BJ (cell line): ENCODE measurements at places on chromosomes 1 and 21. TPM values are rescaled to one million over a fixed set of nuclear protein-coding genes. Genes with fewer than 3 reads are reported as not detected.

GRCh38 chr1:231966983-231967382 lies 340.4 kb downstream of the DISC1 start:
- no peak for DNase-seq

- no peak for DNase-seq
These were observed 110.9 kb upstream of the IFFO2 start for GRCh38 chr1:19067182-19067911.

GRCh38 chr1:36326499-36326898 lies 3.1 kb upstream of the EVA1B start:
- DNase-seq = no peak

- no peak for DNase-seq
These were observed 4.3 kb upstream of the GPR153 start for GRCh38 chr1:6265151-6265550.

DNA sequence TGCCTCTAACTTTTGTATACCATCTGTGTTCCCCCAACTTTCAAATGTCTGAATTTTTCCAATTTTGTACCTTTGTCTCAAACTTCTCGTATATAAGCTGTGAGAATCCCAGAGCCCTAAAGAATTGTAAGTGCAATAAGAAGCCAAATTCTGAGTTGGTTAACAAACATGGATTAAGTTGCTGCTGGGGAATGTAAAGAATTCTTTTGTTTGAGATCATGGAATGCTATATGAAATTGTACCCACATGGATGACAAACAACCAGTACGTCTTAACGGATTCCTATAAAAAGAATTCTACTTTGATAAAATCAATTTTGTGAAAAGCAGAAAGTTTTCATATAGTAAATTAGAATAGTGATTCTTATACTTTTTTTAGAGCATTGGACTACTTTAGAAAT lies 72.4 kb upstream of the CYP2J2 start:
- no peak for DNase-seq

DNA sequence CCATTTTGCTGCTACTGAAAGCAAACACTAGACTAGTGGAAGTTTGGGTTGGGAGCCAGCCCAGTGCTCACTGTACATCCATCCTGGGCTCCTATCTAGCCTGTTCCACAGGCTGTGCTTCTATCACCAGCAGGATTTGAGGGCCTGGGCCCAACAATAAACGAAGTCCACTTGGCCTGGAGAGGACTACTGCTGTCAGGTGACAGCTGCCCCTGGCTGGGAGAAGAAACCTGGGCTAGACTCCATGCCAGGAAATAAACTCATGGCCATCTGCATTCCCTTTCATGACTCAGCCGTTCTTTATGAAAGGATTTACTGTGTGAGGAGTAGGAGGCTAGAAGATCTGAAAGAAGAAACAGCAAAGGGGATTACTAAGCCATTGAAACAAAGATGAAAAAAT lies 35.5 kb downstream of the COLGALT2 start:
- DNase-seq = peak; percentile 66

DNA sequence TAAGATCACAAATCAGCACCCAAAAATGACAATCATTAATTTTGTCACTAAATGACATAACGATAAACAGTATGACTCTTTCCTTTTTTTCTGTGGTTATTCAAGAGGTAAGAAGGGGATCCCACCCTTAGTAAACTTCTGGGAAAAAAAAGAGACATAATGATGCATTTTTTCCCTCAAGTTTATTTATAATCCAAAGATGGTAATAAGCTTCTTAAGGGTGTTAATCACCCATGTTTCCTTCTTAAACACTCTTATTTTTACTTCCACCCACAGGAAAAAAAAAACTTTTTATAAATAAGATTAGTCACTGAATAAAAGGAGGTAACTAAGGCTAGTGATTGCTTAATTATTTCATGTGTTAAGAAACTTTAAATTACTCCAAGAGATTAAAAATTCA lies 24.7 kb downstream of the RGS1 start:
- DNase-seq = no peak

GRCh38 chr1:224753491-224753890 lies 137.4 kb downstream of the CNIH3 start:
- no peak for DNase-seq

DNA sequence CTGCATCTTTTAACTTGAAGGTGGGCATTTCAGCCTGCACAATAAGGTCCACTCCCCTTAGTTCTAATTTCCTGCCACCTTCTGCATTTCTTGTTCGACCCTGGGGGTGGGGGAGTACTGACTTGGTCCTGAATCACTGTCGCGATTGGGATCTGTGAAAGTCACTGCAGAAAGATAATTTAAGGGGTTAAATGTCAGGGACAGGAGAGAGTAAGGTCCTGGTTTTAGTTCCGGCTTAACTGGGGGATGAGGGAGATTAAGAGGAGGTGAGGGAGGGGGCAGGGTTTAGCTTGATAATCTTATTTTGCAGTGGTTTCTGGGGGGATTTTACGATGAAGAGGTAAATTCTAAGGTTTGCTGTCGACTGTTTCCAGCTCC lies 128.1 kb downstream of the MRPS6 start:
- no peak for DNase-seq

DNA sequence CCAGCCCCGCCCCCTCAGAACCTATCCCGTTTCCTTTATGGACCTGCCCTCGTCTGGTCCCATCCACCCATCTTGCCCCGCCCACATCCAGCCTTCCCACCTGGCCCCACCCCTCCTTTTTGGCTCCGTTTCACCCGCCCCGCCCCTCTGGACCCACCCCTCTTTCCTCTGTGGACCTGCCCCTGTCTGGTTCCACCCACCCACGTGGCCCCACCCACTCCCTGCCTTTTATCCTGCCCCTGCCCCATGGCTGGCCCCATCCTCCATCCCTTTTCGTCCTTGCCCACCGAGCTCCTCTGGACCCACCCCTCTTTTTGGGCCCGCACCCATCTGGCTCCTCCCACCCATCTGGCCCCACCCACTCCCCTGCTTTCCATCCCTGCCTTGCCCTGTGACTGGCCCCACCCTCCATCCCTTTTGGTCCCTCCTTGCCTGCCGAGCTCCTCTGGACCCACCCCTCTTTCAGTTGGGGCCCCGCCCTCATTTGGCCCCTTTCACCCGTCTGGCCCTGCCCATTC lies 177.3 kb downstream of the CAMTA1 start:
- DNase-seq = no peak

DNA sequence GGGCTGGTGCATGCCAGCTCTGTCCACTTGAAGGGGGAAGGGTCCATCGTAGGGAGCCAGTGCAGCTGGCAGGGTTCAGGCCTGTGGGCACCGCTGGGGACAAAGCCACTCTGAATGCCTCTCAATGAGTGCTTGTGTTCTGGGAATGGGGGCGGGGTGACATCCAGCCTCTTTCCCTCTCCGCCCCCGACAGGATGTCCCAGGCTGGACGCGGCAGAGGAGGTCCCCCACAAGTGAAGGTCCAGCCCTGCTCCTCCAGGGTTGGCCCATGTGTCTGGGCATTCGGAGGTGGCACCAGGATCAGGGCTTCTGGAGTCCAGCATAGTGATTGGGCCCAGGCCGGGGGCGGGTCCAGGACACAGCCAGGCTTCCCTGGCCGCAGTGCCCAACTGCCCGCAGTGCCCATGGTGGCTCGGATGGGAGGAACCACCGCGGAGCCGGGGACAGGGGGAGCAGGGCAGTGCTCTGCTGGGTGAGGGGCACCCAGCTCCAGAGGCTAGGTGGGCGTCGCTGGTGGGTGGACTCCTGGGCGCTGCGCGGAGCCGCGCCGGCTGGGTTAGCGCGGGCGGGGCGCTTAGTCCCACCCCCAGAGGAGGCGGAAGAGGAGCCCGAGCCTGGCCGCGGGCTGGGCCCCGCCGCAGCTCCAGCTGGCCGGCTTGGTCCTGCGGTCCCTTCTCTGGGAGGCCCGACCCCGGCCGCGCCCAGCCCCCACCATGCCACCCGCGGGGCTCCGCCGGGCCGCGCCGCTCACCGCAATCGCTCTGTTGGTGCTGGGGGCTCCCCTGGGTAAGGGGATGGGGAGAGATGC lies at the start of gene SHISA4:
Gene SHISA4, plus strand, starts transcription at position 617 of the 808 bp plus-strand sequence. Its CDS starts 97 bp downstream, at position 714.
- no peak for DNase-seq

DNA sequence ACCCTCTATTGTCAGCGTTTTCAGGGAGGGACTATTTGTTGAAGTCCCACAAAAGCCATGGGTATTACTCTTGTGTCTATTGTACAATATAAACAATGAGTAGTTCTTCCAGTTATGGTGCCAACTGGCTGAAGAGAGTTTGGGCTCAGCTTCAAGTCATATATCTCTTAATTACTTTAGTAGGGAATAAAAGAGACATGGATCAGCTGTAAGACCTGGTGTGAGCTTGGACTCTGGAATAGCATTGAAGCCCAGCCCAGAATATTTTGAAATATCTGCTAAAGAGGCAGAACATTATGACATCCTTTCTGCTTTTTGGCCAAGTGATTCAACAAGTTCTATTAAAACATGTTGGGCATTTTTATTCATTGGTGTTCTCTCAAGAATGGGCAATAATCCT lies 224.9 kb downstream of the BACH1 start:
- DNase-seq = no peak

GRCh38 chr1:112244131-112244530 lies 151.9 kb upstream of the CTTNBP2NL start:
- no peak for DNase-seq

DNA sequence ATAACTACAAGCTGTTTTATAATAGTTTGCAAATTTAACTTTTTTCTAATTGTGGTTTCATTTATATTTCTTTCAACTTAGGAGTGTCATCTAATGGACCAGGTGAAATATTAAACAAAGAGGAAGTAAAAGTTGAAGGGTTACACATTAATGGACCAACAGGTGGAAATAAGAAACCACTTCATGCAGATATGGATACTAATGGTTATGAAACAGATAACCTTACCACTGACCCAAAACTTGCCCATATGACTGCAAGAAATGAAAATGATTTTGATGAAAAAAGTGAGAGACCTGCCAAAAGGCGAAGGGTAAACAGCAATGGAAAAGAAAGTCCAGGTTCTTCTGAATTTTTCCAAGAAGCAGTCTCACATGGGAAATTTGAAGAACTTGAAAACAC lies 59.7 kb downstream of the MIER1 start:
- DNase-seq = no peak

- no peak for DNase-seq
These were observed at the start of gene SLC30A10 for GRCh38 chr1:219927956-219928790. SLC30A10 (minus strand) TSS chr1:219928557; CDS start chr1:219928440, 117 bp downstream.

DNA sequence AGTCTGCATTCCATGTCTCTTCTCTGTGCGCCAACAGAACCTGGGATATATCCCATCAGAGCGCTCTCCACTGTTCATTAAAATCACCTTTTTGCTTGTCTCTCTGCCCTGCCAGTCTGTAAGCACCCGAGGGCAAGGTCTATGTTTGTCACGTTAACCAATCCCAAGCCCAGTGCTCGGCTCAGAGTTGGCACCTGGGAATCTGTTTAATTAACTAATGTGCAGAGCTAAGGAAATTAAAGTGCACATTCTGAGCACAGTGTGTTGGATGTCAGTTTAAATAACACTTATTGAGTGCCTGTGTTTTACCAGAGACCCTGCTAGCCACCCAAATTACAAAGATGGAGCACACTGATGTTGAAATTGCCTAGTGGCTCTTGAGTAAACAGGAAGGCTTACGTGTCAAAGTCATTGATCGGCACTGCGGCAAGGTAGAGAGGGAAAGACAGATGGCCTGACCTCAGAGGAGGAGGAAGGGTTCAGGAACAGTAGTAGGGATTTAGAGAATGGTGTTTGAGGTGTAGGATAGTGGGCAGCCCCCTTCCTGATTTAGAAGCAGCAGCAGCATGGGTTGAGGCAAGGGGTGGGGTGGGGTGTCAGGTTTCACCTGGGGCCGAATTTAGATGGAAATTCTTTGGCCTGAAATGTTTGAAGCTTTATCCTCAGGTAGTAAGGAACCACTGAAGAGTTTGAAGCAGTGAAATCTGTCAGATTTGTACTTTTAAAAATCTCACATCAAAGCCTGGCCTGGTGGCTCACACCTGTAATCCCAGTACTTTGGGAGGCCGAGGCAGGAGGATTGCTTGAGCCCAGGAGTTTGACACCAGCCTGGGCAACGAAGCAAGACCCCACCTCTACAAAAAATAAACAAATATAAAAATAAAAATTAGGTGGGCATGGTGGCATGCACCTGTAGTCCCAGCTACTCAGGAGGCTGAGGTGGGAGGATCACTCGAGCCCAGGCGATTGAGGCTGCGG lies 7.7 kb downstream of the ARMH1 start:
- DNase-seq = no peak

GRCh38 chr1:10513199-10513598 lies 38.4 kb downstream of the PEX14 start:
- DNase-seq = no peak

DNA sequence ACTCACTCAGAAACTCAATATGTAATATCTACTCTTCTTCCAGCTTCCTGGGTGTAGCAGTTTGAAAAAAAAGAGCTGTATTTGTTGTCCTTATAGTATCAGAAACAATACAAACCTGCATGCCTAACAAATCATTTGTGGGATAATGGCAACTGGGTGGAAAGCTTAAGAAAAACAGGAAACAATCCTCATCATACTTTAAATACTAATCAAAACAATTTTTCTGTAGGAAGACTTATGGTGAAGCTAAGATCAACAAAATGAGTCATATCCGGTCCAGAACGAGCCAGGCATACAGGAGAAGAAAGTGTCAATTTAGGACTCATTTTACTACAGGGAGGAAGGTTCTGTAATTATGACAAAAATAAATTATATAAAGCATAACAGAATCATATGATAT lies 181.8 kb upstream of the ADGRL4 start:
- DNase-seq = no peak

Gene SPRR2A
- not detected in 2 replicates for polyA plus RNA-seq

Gene DCST1
- not detected in 2 replicates for polyA plus RNA-seq

Gene C4BPB
- not detected in 2 replicates for polyA plus RNA-seq

Gene CYYR1
- not detected in 2 replicates for polyA plus RNA-seq

Gene DNASE2B
- polyA plus RNA-seq = not detected in 2 replicates

Gene MYCL
- polyA plus RNA-seq = 0.22 TPM in 2 replicates

Gene CLCA1
- polyA plus RNA-seq = not detected in 2 replicates

Gene OTUD3
- 2.5 and 4.1 TPM in 2 replicates for polyA plus RNA-seq

Gene OR2M3
- not detected in 2 replicates for polyA plus RNA-seq

Gene KCNE2
- polyA plus RNA-seq = not detected in 2 replicates

Gene PCP4
- polyA plus RNA-seq = not detected in 2 replicates

Gene LYPD8
- polyA plus RNA-seq = not detected in 2 replicates
